ENCODE measurements at places on chromosomes 3 and 15. TPM values are rescaled to one million over a fixed set of nuclear protein-coding genes. Genes with fewer than 3 reads are reported as not detected.

Gene TFRC
- total RNA-seq, result 144 TPM

Gene ROPN1
- not detected for total RNA-seq

Gene QARS1
- 381 TPM for total RNA-seq

Gene RAB5A
- 87.3 TPM for total RNA-seq

Gene XXYLT1
- 18.4 TPM for total RNA-seq

Gene PAQR5
- 8.9 TPM for total RNA-seq

Gene TMEM207
- not detected for total RNA-seq

Gene LRRC34
- total RNA-seq, result 8.0 TPM

Gene STX19
- total RNA-seq, result not detected

Gene RTP4
- total RNA-seq, result 1.1 TPM

Gene FAH
- 44.9 TPM for total RNA-seq

Gene CLDN1
- 218 TPM for total RNA-seq

Gene IGSF11
- not detected for total RNA-seq

Gene ZNF501
- total RNA-seq, result 5.3 TPM

Gene TNNC1
- total RNA-seq, result 1.2 TPM
